ENCODE measurements at places on chromosomes 7 and 10. TPM values are rescaled to one million over a fixed set of nuclear protein-coding genes. Genes with fewer than 3 reads are reported as not detected.
A peak's percentile ranks its signal among the peaks of the same experiment; 100 is the strongest.

Gene SPDYE5
- not detected for total RNA-seq

Gene MYO1G
- 399 TPM for total RNA-seq

Gene PROSER2
- total RNA-seq: 1.7 TPM

Gene CCL26
- not detected for total RNA-seq

Gene SHTN1
- total RNA-seq: not detected

Gene CCL24
- not detected for total RNA-seq

Gene ABCC2
- 1.0 TPM for total RNA-seq

Gene CNNM1
- total RNA-seq: 0.83 TPM

Gene SPRN
- not detected for total RNA-seq

Gene ARHGEF35
- 2.8 TPM for total RNA-seq

Gene SKAP2
- 8.1 TPM for total RNA-seq

GRCh38 chr7:64883113-64883905, 19.8 kb upstream of the ZNF273 start:
- DNase-seq: no peak

- DNase-seq: peak; percentile 68
These were observed 5.7 kb downstream of the ATG9B start for GRCh38 chr7:151018421-151019129.

GRCh38 chr10:92957223-92958010, 103.2 kb upstream of the CYP26C1 start:
- no peak for DNase-seq

- no peak for DNase-seq
These were observed 103.7 kb upstream of the FZD8 start for GRCh38 chr10:35745617-35746403.

DNA sequence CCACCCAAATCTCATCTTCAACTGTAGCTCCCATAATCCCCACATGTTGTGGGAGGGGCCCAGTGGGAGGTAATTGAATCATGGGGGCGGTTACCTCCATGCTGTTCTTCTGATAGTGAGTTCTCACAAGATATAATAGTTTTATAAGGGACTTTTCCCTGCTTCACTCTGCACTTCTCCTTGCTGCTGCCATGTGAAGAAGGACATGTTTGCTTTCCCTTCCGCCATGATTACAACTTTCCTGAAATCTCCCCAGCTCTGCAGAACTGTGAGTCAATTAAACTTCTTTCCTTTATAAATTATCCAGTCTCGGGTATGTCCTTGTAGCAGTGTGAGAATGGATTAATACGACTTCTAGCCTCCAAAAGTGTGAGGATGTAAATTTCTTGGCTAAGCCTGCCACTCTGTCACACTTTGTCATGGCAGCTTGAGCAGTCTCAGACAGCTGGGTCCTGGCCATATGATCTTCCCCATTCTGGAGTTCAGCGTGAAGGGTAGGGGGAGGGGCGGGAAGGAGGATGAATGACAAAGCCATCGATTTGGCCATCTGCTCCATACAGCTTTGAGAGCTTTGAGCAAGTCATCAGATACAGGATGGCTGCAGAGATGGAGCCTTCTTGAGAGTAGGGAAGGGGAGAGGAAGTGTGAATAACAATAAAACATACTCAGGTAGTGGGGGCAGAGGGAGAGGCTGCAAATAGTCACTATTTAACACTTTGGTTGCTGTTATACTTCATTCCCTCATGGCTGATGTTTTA, 19.1 kb upstream of the INPP5F start:
- DNase-seq: no peak

- DNase-seq: no peak
These were observed at the start of gene DRGX for GRCh38 chr10:49395741-49396665. Gene DRGX (minus strand): TSS chr10:49396089. CDS start chr10:49395440, 649 bp downstream.

- DNase-seq: no peak
These were observed 47.4 kb upstream of the MACC1 start for GRCh38 chr7:20264623-20265022.

GRCh38 chr7:25575634-25576033, 347.3 kb upstream of the NPVF start:
- no peak for DNase-seq

GRCh38 chr10:62234077-62234605, 34.5 kb downstream of the RTKN2 start:
- DNase-seq: no peak

DNA sequence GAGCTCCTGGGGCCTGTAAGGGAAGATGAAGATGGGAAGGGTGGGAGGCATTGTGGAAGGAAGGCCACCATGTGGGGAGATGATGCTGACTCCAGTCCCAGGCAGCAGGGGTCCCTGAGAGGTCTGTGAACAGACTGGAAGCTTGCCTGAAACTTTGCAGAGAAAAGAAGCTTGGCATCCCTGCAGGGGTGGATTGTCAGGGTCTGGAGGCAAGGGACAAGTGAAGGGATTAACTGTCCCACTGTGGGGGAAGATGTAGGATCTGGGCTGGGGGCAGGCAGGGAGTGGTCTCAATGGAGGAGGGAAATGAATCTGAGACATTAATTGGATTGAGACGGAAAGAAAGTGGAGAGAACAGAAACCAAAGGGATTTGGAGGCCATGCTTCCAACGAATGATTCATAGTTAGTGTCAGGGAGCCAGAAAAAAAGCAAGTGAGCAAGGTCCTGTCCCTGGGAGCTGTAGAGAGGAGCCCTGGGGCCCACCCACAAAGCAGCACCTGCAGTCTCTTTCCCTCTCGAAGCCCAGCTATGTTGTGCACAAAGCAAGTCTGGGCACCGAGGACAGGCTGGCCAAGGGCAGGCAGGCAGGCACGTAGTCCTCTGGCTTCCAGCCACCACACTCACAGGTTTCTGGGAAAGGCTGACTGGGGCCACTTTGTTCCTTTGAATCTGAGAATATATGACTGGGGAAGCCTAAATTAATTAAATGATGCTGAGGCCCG, 4.7 kb upstream of the SLC18A3 start:
- DNase-seq: no peak

GRCh38 chr10:126135177-126135576, 238.8 kb downstream of the FANK1 start:
- no peak for DNase-seq

- DNase-seq: no peak
These were observed 69.5 kb downstream of the NPSR1 start for GRCh38 chr7:34727464-34727995.

- DNase-seq: no peak
These were observed 132.5 kb downstream of the NRP1 start for GRCh38 chr10:33201971-33202370.

DNA sequence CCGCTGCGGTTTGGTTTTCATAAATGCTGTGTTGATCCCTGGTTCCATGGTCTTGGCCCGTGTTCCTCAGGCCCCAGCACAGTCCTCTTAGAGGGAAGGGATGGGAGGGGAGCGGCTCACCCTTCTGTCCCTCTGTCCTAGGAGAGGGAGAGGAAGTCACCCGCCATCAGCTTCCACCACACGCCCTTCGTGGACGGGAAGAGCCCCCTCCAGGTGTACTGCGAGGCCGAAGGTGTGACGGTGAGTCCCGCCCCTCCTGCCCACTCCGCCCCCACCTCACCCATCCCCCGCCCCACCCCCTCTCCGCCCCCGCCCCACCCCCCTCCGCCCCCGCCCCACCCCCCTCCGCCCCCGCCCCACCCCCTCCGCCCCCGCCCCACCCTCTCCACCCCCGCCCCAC, 37.5 kb upstream of the DPYSL4 start:
- DNase-seq: no peak

DNA sequence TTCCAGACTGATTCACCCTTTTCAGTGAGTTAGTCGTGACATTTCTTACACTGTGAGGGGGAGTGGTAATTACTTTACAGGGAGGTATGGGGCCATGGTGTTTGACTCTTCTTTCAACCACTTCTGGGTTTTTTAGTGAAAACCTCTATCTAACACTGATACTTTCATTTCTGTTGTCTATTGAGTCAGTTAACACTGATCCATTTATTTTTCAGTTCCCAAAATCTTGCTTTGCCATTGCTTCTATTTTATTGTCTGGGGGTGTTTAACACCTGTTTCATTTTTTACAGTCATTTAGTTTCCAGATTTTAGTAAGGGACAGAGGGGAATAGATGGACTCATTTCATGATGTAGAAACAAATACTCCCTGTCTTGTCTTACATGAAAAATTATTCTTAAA, 61.5 kb downstream of the HELLS start:
- DNase-seq: no peak

DNA sequence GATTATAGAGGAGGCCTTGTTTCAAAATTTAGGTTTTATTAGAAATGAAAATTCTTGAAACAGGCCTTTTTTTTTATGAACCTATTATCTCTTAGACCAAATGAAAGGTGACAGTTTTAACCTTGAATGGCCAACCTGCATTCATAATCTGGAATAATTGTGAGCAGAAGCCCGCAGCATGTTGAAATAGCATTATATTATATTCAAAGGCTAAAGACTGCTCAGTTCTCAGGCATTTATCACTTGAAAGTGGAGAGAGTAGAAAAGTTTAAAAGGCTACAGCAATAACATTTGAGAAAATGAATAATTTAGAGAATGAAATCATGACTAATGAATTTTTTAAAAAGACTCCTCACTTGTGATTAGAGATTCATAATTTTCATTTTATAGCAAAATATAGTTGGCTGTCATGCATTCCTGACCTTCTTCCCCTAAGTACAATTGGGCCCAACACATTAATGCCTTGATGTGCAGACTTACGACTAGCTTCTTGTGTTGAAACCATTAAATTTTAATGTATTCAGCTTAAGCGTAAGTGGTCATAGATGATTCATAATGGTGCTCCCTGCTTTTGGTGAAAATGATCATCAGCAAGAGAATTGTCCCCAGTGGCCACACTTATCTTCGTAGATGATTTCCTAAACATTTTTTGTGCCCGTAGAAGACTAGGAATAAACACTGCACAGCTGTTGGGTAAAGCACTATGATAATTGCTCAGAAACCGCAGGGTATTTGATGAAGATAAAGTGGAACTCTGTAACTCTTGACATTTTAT, 346.6 kb upstream of the BMPER start:
- no peak for DNase-seq

DNA sequence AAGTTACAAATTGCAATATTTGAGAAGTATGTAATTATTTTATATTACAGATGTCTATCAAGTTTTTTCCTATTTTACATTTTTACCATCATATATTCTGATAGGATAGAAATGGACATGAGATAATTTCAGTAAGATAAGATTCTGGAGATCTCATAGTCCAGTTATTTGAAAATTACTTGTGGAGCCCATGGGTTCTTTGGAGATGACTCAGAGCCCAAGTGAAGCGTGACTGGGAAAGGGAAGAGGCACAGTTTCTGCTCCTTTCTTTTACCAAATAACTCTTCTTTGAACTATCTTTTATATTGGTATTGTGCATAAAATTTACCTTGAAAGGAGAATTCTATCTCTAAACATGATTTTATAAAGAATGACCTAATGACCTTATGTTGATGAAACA, 2.4 kb downstream of the CD36 start:
- DNase-seq: no peak

DNA sequence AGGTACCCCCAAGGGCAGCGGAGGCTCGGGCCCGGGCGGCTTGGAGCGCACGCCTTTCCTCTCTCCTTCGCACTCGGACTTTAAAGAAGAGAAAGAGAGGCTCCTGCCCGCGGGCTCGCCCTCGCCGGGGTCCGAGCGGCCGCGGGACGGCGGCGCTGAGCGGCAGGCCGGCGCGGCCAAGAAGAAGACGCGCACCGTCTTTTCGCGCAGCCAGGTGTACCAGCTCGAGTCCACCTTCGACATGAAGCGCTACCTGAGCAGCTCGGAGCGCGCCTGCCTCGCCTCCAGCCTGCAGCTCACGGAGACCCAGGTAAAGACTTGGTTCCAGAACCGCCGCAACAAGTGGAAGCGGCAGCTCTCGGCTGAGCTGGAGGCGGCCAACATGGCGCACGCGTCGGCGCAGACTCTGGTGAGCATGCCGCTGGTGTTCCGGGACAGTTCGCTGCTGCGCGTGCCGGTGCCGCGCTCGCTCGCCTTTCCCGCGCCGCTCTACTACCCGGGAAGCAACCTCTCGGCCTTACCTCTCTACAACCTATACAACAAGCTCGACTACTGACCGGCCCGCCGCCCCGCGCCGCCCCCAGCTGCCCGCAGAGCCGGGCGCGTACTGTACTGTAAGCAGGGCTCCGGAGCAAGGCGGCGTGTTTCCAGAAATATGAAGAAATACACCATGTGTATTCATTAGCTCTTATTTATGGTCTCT, 1.8 kb downstream of the HMX2 start:
- DNase-seq: peak; percentile 62

DNA sequence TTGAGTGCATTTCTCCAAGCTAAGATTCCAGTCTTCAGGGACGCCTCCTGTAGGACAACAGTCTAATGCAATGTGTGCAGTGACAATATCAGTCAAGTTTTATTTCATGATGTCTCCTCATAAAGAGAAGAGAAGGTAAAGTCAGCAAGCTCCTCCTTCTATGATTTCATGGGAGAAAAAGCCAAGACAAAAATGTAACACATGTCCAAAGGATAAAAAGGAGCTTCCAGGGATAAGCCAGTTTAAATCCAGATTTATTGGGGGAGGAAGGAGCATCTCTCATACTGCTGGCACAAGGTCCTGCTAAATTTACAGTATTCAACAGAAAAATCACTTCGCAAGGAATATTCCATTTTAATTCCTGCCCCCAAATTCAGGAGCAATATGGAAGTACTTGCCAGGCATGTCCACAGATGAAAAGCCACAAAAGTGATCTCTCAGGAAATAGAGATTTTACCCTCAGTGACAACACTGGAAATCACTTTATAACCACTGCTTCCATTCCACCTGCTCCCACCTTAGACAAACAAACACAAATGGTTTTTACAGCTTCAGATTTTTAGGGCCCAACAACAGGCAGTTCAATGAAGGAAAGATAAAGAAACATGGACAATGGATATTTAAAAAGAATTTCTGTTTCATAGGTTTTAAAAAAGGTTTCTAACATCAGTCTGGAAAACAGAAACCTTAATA, 677.5 kb upstream of the C7orf33 start:
- no peak for DNase-seq

DNA sequence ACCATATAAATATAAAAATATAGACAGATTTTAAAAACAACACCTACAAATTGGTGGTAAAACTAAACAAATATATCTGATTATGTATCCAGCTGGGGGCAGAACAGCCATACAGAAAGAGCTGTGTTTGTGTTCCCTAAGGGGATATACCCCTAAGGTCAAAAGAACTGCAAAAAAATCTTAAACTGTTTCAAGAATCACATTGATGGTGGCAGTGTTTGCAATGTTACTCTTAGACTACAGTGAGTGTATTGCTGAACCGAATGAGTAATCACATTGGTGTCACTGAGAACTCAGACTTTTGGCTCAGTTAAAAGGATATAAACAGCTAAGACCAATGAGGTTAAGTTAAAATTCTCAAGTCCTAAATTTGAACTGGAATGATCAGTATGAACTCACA, 27.1 kb upstream of the PTPRN2 start:
- DNase-seq: no peak

- DNase-seq: no peak
These were observed 287.8 kb upstream of the CDC14C start for GRCh38 chr7:48636391-48637015.

All from activated CD8-positive, alpha-beta T cell treated with anti-CD3 and anti-CD28 coated beads for 36 hours (primary cell).